Ureter (tissue), 1 donor: ENCODE measurements at places on chromosomes 4 and X. TPM values are rescaled to one million over a fixed set of nuclear protein-coding genes. Genes with fewer than 3 reads are reported as not detected.
A peak's percentile ranks its signal among the peaks of the same experiment; 100 is the strongest.

Gene GIMD1
- not detected for total RNA-seq

Gene PNMA5
- total RNA-seq: not detected

GRCh38 chr4:88743696-88744095, 46.1 kb upstream of the NAP1L5 start:
- no peak for DNase-seq

DNA sequence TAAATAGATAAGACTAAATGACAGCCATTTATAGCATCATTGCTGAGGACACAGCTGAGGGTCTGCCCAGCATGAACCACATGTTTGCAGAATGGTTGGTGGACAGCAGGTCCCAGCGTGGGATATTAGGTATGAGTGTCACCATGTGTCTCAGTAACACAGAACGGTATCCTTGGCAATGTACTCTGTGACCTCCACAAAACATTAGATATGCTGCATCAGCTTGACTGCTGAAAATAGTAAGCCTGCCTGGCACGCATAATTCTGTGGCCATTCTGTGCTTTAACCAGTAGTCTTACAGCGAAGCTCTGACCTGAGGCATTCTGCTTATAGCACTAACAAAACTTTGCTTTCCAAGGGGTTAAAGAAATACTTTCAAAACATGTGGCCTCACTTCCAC, 32.0 kb downstream of the LIMCH1 start:
- DNase-seq: no peak

- no peak for DNase-seq
Measured at GRCh38 chrX:17687648-17688047, 49.6 kb upstream of the SCML1 start.

GRCh38 chrX:15903186-15903681, 48.6 kb upstream of the AP1S2 start:
- DNase-seq: no peak

DNA sequence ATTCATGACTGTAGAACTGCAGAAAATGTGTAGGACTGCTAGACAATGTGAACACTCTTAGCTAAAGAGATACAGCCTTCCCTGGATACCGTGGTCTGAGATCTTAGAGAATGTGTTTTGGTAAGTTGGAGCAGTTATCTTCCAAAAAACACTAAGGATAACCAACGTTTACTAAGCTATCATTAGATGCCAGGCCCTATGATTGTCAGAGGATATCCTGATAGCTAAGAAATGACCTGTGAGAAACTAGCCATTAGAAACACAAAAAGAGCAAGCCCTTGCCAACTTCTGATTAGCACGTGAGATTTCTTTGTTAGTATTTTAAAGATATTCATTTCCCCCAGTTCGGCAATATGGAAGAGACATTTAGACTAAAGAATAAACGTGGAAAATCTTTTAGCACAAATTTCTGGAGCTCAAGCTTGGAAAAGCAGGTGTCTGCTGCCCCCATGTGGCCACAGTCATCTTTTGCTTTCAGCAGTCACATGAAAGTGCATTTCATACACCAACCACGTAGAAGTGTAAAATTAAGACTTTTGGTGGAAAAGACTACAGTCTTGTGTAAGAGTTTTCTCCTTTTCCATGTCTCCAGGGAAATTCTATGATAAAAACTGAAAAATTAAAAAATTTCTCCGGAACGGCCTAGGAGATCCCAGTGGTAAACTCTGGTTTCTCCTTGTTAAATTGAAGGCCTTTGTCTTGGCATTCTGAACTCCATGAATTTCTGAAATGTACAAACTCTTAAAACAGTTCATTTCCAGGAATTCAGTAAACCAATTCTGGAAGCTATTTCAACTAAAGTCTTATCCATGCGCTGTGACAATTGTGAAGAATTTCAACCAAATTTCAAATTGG, 136.4 kb downstream of the ZNF674 start:
- DNase-seq: peak; percentile 72

GRCh38 chr4:70969076-70969475, 24.4 kb upstream of the DCK start:
- no peak for DNase-seq

GRCh38 chrX:152405561-152405960, 45.6 kb downstream of the GABRA3 start:
- DNase-seq: no peak

- no peak for DNase-seq
Measured at GRCh38 chrX:122047261-122047660, 999.9 kb downstream of the GLUD2 start.

- DNase-seq: no peak
Measured at GRCh38 chrX:37653397-37654085, 32.0 kb upstream of the XK start.
